ELR (cell line): ENCODE measurements at places on chromosomes 6 and 20.

- peak; percentile 74 for DNase-seq
Observed at GRCh38 chr6:24775520-24776058, 852 bp downstream of the GMNN start.

- DNase-seq = no peak
Observed at GRCh38 chr20:16005915-16006493, 567.2 kb downstream of the KIF16B start.

DNA sequence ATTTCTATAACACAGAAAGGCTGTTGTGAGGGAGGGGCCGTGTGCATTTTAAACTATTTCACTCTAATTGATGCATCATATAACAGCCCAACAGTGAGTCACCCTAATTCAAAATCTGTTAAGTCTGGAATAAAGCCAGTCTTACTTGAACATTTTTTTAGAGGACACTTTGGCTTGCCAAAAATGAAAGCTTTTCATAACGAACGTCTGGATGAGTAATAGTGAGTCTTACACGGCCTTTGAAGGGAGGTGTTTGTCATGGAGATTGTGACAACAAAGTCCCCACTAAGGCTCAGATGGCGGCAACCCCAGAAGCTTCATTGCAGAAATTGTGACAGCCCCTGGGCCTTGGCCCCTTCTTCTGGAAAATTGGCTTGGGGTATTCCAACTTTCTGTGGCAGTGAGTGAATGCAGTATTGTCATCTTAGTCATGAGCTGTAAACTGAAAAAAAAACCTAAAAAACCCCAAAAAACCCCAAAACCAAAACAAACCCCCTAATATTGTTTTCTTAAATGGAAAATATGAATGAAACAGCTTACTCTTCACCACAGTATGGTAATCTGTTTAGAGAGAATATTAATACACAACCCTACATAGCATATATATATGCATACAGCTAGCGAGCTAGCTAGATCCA, 92.6 kb upstream of the CLDN20 start:
- DNase-seq = peak; percentile 97

- DNase-seq = peak; percentile 15
Observed at GRCh38 chr6:157281570-157281969, 41.7 kb downstream of the TMEM242 start.

GRCh38 chr6:150751296-150751695, 114.2 kb upstream of the MTHFD1L start:
- DNase-seq = peak; percentile 38

DNA sequence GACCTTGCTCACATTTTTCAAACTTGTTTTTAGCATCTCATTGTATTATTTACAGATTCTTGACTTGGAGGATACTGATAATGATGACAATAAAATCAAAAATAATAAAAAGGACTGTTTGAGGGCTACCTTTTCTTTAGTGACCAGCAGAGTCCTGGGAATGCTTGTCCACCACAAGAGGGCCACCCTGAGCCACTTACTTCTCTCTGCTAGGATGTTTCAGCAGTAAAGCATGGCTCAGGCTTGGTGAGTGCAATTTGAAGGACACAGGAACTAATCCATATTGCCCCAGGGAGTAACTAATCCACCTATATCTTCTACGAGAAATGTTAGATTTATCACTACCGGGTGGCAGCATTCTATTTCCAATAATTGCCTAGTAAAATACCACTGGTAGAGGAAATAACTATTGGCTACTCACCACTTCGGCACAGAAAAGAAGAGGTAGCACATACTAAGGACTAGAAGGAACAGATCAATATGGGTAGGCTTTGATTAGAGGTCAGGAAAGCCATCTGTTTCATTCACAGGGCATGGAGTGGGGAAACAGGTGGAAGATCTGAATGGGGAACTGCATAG, 5.8 kb upstream of the KIAA0408 start:
- peak; percentile 80 for DNase-seq

GRCh38 chr20:11797156-11797555, 120.5 kb upstream of the BTBD3 start:
- no peak for DNase-seq

DNA sequence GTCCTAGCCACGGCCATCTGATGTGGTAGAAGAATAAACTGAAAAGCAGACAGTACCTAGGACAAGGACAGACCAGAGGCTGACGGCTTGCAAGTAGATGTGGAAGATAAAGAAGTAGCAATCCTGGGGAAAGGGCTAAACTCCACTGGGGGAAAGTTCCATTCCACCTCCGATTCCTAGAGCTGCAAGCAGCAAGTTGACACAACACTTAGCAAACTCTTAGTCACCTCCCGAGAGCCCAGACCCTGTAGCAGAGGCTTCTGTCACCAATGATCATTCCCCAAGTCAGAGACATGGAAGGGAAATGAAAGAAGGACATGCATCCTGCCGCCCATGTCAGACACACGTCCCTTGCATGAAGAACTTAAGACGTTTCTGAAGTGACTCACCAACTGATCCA, 99.2 kb upstream of the RPS6KA2 start:
- DNase-seq = no peak

DNA sequence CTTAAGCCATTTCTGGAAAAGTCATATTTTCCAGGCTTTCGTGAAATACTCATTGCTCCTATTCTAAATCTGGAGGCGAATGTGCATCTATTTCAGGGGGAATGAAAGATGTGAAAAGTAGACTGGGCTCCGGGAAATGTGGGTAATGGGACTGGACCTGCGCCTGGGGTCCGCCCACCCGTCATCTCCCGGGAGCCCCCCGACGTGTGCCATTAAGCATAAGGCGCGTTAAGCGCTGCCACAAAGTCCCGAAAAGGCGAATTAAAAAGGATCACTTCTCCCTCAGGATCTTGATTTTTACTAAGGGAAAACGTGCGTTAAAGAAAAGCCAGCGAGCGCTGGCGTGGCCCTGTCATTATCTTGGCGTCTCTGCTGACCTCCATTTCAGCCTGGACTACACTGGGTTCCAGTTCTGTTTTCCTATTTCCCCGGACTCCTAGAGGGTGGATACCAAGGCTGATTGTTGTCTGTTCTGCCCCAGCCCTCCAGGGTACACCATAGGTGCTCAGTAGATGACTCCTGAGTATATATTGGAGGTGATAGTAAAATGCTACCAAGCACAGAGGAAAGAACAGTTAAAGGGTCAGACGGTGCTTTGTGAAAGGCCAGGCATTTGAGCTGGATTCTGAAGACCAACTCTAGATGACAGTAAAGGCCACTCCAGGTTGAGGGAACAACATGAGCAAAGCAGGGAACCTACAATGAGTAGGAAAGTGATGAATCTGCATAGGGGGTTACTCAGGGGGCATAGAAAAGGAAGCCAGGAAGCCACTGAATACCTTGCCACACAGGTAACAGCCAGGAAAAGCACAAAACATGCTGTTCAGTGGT, 89.2 kb upstream of the ARID1B start:
- peak; percentile 63 for DNase-seq

GRCh38 chr20:62336775-62337557, 30.1 kb downstream of the LAMA5 start:
- DNase-seq = no peak

- no peak for DNase-seq
Observed at GRCh38 chr6:168025831-168026710, 28.6 kb downstream of the KIF25 start.

DNA sequence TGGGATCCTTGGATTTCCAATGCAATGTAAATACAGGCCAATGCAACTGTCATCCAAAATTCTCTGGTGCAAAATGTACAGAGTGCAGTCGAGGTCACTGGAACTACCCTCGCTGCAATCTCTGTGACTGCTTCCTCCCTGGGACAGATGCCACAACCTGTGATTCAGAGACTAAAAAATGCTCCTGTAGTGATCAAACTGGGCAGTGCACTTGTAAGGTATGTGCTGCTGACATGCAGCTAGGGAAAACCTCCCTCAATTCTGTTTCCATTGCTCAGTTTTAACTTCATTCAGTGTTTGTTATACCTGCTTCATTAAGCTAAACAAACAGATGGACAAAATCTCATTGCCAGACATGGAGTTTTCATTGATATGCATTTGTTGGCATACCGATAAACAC, 397.1 kb downstream of the ARHGAP18 start:
- peak; percentile 67 for DNase-seq

DNA sequence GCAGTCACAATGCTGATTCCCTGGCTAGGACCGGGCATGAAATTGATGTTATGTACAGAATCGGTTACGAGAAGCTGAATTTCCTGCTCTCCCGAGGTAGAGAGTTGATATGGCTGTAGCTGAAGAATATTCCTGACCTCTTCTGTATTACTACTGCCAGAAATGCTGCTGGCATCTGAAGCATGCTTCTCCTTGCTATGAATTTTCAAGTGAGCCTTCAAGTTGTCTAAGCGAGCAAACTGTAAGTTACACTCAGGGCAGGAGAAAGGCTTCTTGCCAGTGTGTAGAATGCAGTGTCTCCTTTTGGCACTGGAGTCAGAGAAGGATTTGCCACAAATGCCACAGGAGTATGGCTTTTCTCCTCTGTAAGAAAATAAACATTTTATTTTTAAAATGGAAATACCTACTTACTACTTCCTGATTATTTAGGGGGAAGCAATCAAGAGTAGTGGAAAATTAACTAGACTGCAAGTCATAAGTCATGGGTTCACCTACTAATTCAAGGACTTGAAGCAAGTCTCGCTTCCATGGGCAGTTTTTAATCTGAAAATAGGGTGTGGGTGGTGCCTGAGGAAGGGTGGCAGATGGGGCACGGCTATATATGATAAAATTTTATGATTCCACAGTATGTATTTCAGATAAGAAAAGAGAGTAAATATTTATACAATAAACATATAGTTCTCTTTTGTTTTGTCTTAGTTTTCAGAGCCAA, 10.8 kb upstream of the MICAL1 start:
- DNase-seq = no peak

GRCh38 chr20:41214666-41215065, 77.3 kb downstream of the PLCG1 start:
- DNase-seq = no peak

GRCh38 chr20:48771542-48771941, 56.3 kb downstream of the PREX1 start:
- no peak for DNase-seq

DNA sequence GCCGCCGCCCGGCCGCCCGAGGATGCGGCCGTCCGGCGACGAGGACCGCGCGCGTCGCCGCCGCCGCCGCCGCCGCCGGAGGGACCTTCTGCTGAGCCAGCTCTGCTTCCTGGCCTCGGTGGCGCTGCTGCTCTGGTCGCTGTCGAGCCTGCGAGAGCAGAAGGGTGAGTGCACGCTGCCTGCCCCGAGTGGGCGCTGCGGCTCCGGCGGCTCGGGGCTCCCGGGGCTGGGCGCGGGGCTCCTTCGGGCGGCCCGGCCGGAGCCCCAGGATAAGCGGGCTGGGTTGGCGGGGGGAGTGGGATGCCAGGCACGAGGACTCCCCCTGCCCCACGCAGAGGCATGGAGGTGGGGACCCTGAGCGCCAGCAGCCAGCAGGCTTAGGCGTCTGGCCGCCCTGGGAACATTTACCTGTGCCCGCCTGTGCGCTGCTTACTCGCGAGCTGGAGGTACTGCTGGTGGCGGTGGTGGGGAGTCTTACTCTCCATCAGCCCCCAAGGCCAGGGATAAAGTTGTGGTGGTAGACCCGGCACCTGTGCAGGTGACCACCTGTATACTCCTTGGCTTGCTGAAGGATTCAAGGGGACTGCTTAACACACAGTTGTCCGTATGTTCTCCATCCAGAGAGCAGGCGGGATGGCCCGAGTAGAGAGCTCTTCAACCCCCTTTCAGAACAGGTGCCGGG, 520 bp downstream of the SLC24A3 start:
- DNase-seq = peak; percentile 52

DNA sequence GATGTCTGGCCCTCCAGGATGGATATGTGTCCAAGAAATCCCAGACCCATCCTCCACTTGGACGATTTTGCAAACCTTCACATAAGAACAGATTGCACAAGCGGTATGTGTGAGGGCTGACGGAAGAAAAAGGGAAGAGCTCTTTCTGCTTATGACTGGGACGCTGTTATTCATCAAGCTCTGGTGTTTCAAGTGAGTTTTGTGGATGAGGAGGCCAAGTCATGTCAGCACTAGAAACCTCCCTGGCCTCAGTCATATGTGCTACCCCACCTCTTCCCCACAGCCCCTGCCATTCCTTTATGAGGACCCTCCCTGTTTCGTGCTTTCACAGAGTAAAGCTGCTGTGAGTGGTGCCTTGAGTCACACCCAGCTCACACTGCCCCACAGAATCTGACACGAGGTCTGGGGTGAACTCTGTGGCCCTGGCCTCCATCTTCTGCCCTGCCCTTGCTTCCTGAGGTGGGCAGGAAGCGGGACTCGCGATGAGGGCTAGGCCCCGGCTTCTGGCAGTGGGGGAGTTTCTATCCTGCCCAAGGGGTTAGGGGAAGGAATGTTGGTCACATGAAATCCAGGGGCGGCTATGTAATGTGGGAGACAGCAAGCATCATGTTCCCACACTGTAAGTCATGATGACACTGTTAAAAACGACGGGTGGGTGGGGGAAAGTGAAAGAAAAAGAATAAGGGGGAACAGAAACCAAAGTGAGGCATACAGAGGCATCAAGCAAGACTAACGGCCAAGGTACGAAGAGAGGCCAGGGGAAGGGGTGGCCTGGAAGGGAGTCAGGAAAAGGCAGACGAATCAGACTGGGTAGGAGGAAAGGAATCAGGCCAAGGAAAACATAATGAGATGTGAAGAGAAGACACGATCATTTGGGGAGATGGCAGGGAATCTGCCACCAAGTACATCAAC, 78.1 kb downstream of the PRDM1 start:
- DNase-seq = peak; percentile 80

GRCh38 chr20:11227602-11228001, 553.8 kb upstream of the JAG1 start:
- DNase-seq = no peak

- DNase-seq = peak; percentile 75
Observed at GRCh38 chr6:100455230-100456124, 9.2 kb downstream of the SIM1 start.

DNA sequence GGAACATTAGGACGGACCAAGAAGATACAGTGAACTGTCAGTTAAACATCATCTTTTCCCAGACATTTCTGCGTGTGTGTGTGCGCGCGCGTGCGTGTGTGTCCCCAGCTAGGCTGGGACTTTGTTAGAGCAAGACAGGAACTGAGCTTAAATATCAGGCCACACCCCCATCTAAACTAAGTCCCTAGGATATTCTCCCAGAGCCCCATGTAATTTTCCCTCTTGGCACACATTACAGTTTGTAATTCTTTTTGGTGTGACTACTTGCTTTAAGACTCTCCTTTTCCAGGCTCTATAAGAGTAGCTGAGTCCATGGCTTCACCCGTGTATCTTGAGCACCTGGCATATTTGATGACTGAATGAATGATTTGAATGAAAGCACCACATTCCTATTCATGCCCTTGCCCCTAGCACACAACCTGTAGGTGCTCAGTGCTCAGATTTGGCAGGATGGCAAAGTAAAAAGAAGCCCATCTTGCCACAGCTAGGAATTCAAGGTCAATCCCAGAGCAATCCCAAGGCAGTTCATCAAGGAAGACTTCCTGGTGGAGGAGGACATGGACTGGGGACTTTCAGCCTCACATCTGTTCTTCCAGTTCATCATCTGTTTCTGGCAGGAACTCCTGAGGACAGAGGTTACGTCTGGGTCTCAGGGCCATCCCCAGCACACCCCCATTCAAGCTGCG, 69.2 kb downstream of the MRPL14 start:
- DNase-seq = peak; percentile 51
